ENCODE measurements at places on chromosomes 1 and 21.

DNA sequence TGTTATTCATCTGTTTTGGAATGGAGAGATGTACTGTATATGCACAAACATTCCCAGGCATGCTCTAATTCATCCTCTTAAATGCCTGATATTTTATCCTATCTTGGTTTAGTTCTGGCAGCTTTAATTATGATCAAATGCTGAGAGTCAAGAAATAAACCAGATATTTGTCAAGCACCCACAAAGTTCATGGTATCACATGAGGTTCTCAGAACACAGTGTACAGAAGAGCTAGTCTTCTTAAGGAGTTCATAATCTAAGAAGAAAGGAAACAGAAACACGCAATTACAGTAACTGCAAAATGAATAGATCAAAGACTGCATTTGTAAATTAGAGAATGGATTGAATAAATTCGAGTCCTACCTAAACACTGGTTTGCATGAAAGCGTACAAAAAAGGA, 58.3 kb upstream of the KCNH1 start:
- DNase-seq: no peak

GRCh38 chr1:69167876-69168275, 399.8 kb upstream of the LRRC7 start:
- DNase-seq: no peak

- DNase-seq: no peak
Observed at GRCh38 chr1:46532095-46532494, 19.4 kb downstream of the KNCN start.

DNA sequence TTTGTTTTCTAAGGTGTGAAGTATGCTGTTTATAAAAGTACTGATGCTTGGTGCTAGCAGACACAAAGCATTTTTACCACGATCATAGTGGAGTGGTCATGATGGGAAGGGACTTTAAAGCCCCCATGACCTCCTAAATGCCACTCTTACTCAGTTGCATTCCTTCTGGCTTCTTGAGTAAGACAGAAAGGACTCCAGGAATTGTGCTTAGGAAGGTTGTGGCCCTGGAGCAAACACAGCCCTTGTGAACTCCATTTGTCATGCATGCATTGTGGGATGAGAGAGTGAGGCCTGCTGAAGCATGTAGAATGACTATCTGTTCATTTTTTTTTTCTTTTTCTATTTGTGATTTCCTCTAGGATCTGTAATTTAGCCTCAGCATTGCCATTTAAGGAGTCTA, 34.2 kb downstream of the AK5 start:
- no peak for DNase-seq

DNA sequence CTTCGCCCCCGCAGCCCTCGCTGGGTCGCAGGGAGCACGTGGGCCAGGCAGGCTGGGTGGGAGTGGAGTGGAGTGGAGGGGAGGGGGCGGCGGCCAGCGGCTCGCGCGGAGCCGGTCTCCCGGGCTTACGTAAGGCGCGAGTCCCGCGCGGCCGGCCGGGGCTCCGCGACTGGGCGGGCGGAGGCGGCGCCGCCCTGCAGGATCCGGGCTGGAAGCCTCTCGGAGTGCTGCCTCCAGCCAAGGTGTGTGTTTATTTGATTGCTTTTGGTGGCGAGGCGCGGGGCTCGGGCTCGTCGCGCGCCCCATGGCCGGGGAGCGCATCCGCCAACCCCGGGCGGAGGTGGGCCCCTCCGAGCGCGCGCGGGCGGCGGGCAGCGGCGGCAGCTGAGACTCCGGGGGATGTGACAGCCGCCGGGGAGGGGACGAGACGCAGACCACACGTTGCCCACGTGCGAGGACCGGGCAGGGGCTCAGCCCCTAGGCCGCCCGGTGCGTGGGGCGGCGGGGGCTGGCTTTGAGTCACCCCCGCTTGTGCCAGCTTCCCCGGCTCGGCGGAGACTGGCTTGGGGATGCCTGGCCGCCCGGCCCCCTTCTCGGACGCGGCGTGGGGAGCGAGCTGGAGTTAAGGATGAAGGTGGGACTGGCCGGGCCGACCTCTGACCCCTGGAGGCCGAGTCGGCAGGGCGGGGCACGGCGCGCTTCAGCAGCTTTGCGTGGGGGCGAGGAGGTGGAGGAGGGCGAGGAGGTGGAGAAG, 402 bp upstream of the AK4 start:
- no peak for DNase-seq

DNA sequence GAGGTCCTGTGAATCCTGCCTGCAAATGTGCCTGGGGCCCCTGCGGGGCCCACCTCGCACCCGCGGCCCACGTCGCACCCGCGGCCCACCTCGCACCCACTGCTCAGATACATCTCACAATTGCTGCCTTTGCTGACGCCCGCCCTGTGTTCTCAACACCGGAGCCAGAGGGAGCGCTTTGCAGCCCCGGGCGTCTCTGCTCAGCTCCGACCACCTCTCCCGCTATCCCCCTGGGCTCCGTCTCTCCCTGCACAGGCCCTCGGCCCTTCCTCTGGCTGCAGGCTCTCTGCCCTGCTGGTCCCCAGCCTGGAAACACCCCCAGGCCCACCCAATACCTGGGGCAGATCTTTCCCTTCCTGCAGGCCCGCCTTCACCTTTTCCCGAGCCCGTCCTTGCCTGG, 44.8 kb downstream of the TP73 start:
- DNase-seq: no peak

DNA sequence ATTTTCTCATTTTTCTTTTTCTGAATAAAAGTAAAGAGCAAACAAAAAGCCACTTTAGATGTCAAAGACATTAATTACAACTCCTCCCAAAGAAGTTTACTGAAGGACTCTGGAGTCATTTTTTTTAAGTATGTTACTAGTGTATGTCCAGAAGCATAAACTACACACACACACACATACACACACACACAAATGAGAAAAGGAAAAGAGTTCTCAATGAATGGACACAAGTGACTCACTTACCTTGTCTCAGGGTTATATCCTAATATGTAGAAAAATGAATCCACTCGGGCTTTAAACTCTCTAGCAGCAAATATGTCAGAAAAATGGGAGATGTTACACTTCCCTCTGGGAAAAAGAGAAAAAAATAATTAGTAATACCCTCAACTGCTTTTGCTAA, 223.1 kb downstream of the SLC45A1 start:
- DNase-seq: no peak

GRCh38 chr21:36060159-36060921, at the start of gene SETD4:
TSS of gene SETD4 (minus strand) at chr21:36060526. CDS start at chr21:36058888, 1,638 bp downstream.
- DNase-seq: peak; percentile 94

DNA sequence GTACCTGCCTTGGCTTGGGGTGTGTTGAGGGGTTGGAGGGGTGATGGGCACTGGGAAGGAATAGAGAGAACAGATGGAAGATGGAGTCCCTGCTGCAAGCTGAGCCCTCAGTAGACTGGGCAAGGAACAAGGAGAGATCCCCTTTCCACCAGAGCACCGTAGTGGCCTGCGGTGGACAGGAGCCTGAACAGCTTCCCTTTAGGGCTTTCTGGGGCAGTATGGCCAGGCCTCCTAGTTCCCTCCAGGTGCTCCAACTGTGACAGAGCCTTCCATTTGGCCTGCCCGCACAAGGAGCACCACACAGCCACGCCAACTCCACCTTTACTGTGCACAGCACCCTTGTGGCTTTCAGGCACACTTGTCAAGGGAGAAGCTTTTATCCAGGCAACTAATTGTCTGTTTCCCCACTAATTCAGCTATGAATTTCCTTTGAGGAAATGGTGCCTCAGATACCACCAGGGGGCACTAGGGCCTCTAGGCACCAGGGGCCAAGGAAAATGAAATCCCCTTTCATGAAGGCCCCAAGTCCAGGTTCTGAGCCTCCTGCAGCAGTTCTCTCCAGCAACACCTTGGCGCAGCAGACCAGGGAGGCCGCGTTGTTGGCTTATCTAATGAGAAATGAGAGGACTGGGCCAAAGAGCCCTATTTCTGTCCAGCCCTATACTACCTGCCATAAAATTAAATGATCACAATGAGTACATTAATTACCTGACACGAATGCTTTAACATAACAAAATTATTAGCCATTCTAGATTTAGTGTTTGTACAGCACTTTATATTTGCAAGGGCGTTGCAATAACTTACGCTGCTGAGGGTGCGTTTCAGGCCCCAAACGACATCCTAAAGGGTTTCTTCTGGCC, 23.1 kb upstream of the ERI3 start:
- DNase-seq: no peak

DNA sequence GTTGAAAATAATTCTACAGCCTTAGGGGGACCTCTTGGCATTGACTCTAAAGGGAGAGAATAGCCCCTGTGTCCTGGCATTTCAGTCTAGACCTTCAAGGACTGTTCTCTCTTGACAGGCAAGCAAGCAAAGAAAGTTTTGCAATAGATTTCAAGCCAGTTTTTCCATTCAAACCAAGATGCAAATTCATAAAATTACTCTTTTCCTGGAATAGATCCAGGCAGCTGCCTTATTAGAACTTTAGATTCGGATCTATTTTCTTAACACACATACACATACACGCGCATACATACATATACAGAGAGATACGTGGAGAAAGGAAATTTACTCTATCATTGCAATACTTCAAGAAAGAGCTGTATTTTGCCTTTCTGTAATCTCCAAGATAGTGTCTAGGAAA, 129.4 kb downstream of the EDEM3 start:
- DNase-seq: no peak

- no peak for DNase-seq
Observed at GRCh38 chr1:1179983-1180861, 6.5 kb downstream of the TTLL10 start.

DNA sequence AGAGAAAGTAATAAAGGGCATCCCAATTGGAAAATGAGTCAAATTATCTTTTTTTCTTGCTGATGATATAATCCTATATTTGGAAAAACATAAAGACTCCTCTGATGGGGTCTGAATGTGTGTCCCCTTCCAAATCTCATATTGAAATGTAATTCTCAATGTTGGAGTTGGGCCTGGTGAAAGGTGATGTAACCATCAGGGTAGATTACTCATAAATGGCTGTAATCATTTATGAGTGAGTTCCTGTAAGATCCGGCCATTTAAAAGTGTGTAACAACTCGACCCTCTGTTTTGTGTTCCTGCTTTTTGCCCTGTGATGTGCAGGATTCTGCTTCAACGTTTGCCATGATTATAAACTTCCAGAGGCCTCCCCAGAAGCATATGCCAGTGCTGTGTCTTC, 44.3 kb upstream of the MAP1LC3C start:
- no peak for DNase-seq

DNA sequence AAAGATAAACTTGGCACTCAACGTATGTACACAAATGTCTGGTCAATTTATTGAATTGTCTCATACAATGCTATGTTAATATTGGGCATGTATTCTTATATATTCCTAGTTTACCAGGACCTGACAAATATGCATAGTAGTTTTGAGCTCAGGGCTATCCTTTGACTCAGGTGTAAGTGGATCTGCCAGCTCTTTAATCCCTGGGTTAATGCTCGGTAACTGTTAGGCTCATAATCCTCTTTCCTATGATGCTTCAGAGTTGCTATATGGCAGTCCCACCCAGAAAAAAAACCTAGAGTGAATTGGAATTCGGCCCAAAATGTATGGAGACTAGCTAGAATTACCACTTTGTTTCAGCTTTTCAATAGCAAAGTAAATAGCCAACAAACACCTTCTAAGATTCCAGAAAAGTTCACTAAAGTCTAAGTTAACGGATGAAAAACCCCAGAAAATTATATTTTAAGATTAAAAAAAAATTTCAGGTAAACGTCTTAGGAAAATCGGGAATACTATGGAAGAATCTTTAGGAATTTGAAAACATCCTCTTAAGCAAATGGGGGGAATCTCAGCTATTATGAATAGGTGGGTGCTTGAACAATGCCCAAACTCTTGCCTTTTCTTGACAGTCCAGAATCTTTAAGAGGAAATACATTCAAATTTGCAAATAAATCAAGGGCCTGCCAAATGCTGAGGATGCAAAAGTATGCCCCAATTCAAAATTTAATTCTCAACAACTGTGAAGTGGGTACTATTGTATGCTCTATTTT, 10.9 kb downstream of the H3-3A start:
- DNase-seq: no peak

DNA sequence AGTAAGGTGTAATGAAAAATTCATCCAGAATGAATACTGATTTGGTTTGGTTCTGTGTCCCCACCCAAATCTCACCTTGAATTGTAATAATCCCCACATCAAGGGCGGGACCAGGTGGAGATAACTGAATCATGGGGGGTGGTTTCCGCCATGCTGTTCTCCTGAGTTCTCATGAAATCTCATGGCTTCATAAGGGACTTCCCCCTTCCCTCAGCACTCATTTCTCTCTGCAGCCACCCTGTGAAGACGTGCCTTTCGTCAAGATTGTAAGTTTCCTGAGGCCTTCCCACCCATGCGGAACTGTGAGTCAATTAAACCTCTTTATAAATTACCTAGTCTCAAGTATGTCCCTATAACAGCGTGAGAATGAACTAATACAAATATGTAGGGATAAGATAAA, 5.5 kb upstream of the SYNJ1 start:
- no peak for DNase-seq

DNA sequence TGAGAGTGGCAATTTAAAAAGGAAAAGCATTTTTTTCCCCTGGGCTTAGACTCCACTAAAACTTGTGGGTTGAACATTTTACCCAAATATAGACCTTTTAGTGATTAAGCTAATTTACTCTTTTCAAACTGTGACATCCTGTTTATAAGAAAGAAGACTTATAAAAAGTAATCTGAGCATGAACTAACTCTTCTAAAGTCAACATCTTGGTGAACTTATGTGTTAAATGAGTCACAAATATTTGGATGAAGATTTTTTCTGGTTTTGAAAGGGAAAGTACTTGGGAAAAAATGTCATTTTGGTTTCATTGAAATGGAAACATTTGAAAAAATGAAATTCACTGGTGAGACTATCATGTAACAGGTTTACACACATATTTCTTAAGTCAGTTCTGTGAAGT, 109.8 kb downstream of the KCNK2 start:
- DNase-seq: no peak

DNA sequence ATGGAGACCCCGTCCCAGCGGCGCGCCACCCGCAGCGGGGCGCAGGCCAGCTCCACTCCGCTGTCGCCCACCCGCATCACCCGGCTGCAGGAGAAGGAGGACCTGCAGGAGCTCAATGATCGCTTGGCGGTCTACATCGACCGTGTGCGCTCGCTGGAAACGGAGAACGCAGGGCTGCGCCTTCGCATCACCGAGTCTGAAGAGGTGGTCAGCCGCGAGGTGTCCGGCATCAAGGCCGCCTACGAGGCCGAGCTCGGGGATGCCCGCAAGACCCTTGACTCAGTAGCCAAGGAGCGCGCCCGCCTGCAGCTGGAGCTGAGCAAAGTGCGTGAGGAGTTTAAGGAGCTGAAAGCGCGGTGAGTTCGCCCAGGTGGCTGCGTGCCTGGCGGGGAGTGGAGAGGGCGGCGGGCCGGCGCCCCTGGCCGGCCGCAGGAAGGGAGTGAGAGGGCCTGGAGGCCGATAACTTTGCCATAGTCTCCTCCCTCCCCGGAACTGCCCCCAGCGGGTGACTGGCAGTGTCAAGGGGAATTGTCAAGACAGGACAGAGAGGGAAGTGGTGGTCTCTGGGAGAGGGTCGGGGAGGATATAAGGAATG, 505 bp downstream of the LMNA start:
- DNase-seq: no peak

- no peak for DNase-seq
Observed at GRCh38 chr1:171366085-171366484, 52.1 kb downstream of the FMO4 start.

DNA sequence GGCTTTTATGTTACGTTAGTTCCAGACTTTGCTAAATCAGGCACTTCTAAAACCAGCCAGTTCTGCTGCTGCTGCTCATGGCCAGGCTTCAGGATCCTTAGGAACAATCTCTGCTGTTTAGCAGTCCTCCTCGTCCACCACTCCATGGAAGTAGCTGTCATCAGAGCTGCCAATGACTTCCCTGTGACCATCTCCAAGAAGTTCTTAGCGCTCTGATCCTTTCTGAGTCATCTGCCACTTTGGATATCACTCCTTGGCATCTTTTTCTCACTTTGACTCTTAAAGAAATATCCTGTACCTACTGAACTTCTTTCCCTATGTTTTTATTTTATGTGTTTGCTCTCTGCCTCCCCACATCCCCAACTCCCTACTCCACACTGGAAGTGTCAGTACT, 14.7 kb upstream of the IRF2BP2 start:
- no peak for DNase-seq
